CMK (cell line): ENCODE measurements at places on chromosomes 1 and 21.

DNA sequence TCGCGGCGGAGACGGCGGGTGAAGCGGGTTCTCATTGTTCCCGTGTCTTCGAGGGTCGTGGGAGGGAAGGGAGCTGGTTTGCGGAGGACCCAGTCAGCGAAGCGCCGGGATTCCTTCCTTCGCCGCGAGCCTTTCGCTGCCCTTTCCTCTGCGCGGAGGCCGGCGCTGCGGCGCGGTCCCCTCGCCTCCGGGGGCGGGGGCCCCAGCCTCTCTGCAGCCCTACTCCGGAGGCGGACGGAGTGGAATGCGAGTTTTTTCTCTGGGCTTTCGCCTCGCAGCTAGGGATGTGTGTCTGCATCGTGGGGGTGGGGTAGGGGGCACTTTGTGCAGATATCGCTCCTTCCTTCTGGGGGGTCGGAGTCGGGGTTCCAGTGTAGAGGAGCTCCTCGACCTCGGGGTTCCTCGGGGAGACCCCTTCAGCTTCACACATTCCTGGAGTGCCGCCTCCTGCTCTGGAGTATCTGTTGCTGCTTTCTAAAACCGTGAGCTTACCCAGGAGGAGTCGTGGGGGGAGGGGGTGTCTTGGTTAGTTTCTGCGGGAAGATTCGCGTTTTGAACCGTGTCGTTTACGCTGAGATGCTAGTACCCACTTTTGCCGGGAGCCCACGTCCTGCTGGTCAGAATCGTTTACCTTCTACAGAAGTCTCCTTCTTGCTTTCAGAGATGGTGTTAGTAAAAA lies 595 bp downstream of the RNF2 start:
- DNase-seq = no peak

DNA sequence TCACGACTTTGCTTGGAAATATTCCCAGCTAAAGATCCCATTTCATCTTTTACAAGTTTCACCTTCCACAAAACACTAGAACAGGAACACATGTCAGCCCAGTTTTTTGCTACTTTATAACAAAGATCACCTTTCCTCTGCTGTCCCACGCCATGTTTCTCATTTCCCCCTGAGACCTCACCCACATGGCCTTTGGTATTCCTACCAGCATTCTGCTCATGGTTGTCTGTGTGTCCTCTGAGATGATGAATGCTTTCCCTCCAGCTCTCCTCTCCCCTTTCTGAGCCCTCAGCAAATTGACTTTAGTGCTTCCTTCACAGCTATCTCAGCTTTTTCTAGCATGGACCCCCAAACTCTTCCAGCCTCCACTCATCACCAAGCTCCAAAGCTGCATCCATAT lies 32.3 kb upstream of the ABCG1 start:
- DNase-seq = no peak

DNA sequence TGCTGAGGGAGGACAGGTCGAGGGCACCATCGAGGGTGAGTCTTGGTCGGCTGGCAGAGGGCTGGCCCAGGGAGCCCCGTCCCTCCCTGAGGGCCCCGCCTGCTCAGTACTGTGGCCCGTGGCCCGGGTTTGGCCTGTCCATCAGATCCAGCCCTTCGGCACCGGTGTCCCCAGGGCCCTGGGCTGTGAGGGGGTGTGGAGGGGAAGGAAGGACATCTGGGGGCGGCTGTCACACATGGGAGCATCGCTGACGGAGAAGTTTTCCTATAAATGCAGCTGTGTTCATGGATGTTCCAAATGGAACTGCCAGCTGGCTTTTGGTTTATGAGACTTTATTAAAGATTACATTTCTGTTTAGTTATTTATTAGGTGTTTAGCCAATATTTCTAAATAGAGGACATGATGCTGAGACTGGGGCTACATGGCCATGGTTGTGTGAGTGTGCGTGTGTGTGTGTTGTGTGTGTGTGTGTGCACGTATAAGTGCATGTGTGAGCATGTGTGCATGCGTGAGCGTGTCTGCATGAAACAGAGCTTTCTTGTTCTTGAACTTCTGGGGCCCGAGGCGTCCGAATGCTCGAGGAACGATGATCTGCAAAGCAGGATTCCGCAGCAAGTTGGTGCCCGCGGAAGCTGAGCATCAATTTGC lies 54.3 kb downstream of the SLX9 start:
- no peak for DNase-seq

DNA sequence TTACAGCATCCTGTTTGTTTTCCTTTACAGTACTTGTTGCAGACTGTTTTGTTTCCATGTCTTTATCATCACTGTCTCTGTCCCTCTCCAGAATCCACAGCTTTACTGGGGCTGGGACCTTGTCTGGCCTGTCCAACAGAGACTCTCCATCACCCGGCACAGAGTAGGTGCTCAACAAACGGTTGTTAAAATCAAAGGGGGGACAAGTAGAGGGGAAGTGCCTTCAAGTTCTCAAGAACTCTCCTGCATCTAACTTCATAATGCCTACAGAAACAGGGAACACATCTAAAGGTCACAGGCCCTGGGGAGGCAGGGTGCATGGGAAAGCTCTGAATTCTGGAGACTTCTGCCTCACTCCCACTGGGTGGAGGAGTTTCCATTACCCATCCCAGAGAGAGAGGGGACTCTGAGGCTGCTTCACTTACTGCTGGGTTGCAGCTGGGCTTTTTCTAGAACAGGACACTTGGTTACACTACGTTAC lies 2.3 kb upstream of the ECE1 start:
- DNase-seq = no peak

DNA sequence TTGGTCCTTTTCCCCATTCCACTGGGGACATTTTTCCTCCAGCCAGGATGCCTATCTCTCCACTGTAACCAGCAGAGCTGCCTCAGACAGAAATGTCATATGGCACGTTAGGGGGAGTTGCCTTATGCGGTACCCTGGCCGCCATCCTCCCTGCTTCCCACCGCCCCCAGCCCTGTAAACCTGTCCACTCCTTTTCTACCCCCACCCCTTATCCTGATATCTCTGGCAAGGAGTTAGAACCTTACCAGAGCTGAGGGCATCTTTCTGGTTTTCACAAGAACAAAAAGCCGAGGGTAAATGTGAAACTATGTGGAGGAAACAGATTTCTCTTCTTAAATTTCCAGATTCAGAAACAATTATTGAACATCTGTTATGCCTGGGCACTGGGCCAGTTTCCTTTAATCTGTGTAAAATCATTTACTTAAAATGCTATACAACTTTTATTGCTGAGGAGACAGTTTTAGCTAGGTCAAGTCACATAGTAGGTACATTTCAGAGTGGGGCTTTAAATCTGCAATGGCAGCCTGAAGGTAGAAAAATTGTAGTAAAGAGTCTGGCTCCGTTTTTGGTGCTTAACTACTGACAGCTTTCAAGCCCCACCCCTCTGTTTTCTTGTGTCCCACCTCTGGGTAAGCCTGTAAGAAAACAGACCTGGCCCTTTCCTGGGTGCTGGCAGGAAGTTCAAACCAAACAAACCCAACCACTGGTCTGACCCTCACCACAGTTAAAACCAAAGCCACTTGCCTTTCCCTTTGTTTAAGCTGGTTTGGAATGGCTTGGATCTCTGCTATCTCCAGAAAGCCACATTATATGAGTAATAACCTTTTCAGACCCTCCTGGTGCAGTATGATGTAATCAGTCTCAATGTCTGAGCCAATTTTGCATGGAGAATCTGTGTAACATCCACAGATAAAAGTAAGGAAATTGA lies 319.0 kb downstream of the HHAT start:
- no peak for DNase-seq

DNA sequence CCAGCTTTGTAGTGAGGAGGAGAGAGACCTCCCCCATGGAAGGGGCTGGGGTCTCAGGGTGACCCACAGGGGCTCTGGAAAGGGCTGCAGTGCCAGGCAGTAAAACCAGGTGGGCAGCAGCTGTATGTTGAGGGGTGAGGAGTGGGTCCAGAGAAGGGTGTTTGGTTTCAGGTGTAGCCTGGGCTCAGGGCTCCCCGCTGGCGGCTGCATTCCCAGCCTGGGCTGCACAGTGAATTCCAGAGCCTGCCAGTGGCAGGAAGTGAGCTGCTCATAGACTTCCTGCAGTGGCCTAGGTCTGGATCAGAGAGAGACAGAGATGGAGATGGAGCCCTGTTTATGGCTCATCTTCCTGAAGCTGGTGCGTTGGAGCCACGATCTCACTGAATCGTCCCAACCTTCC lies 356.4 kb downstream of the PTPRU start:
- no peak for DNase-seq

GRCh38 chr1:12541274-12542137 lies 76.5 kb downstream of the DHRS3 start:
- no peak for DNase-seq
